ENCODE measurements at places on chromosomes 3 and 15. TPM values are rescaled to one million over a fixed set of nuclear protein-coding genes. Genes with fewer than 3 reads are reported as not detected.

TRPM1 gene
- not detected for total RNA-seq

DNA sequence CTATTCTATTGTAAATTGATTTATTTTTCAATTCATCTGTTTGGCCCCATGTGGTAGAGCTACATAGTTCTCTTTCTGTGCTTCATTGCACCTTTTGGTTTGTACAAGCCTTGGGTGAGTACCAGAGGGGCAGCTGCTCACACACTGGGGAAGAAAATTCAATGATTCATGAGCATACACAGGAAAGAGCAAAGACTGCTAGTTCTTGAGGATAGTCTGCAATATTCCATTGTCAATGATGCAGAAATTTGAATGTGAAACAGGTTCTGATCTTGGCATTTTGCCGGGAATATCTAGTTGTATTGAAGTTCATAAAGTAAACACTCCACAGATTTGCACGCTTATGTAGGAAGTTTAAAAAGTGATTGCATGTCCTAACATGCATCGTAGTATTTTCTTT lies 304.6 kb downstream of the NAALADL2 start:
- no peak for DNase-seq

GRCh38 chr3:177787279-177788041 lies 590.2 kb upstream of the TBL1XR1 start:
- DNase-seq = no peak

SKOR1 gene
- 0.75 TPM for total RNA-seq

- DNase-seq = no peak
These were observed 17.2 kb upstream of the CCR4 start for GRCh38 chr3:32934150-32934742.

DNA sequence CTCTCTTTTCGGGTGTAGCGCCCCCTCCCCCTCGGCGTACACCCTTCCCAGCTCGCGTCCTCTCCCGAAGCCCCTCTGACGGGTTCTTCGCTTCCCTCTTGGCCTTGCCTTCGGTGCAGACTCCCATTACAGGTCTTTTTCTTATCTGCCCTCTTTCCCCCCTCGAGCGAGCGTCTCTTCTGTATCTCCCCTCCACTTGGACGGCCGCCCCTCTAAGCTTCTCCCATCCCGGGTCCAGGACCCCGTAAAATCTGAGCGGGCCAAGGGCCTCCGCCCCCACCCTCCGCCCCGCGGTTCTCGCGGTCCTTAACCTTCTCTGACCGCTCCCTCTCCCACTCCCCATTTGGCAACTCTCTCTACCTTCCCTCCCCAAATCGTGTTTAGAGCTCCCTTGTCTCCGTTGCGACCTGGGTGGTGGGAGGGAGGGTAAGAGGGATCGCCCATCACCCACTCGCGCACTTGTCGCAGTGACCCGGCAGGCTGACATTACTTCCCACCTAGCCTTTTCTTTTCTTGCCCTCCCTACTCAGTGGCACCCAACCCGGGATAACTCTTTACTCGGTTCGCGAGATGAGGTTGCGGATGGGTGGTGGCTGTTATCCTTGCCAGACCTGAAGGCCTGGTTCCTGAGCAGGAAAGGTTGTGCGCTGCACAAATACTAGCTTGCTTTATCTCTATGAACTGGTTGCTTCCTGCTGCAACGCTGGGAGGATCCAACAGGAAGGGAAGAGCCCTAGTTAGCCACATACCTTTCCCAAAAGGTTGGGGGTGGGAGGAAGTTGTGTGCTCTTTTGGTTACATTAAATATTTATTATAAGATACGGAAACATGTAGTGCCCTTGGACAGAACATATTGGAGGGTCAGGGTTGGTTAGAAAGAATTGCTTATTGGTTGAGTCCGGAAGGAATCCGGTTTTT lies 922 bp downstream of the RAB11A start:
- DNase-seq = peak; percentile 14

GRCh38 chr3:60657972-60658371 lies 593.3 kb downstream of the FHIT start:
- DNase-seq = no peak

DNA sequence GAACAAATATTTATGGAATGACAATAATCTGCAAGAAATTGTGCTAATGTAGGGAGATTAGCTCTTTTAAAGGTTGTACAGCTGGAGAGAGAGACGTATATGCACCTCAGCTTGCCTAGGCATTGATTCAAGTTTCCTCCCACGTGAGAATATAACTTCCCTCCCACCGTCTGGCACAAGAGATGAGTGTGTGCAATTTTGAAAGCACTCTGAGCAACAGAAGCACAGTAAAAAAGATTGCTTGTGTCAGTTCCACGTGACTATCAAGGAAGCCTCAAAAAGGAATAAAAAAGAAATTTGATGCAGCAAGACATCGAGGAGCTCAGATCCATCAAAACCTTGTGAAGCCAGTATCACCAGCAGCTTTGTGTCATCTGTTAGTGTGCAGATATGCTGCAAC lies 435.3 kb downstream of the TUSC7 start:
- DNase-seq = no peak

DNA sequence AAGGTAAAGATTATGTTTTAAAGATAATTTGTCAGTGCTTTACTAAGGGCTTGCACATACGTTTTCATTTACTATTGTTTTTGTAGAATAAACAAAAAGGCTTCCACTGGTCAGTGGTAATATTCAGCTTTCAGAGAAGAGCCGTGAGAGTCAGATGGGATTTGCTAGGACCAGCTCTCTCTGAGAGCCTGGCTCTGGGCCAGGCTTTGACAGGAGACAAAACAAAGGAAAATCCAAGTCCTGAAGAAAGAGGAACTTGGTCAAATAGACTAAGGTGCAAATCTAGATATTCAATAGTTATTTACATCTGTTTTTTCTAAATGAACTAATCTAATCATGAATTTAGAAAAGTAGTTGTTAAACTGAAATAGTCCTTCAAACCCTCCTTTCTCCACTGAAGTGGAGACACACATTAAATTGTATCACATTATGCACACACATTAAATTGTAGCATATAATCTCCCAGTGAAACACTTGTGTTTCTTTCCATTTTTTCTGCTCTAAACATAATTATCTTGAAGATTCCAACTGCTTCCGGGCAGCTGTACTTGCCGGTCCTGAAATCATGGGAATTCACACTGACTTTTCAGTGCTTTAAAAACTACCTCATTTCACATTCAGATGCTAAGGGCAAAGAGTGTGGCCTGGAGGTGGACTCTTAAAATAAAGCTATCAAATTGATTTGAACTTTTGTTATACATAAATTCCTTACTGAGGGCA lies 55.1 kb upstream of the FILIP1L start:
- DNase-seq = no peak

- no peak for DNase-seq
These were observed 11.9 kb upstream of the ALDH1A2 start for GRCh38 chr15:58077427-58077826.

XCR1 gene
- not detected for total RNA-seq

GRCh38 chr15:77654975-77655374 lies 22.3 kb upstream of the LINGO1 start:
- DNase-seq = no peak

SETMAR gene
- 42.4 TPM for total RNA-seq

- DNase-seq = no peak
These were observed 2.1 kb downstream of the BLOC1S6 start for GRCh38 chr15:45589256-45589655.

CFAP100 gene
- 0.79 TPM for total RNA-seq

- DNase-seq = no peak
These were observed 44.3 kb upstream of the ACAD9 start for GRCh38 chr3:128835096-128835495.

- no peak for DNase-seq
These were observed 158.7 kb upstream of the SLCO3A1 start for GRCh38 chr15:91694831-91695210.

CCR3 gene
- total RNA-seq = not detected

- no peak for DNase-seq
These were observed 40.4 kb downstream of the LPP start for GRCh38 chr3:188194332-188194731.

GRCh38 chr15:77167406-77167805 lies 96.5 kb upstream of the TSPAN3 start:
- no peak for DNase-seq

GPR62 gene
- 0.12 TPM for total RNA-seq

DNA sequence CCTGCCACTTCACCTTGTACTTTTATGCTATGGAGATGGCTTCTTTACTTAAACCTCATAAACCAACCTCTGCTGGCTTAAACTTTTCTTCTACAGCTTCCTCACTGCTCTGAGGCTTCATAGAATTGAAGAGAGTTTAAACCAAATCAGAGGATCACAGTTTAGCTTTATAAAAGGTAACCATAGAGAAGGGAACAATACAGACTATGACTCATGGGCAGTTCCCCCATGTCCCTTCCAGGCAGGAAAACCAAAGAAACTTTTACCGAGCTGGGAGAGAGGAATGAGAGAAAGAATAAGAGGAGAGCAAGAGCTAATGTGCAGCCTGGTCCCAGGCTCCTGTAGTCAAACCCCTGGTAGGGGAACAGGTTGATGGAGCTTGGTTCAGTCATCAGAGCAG lies 53.9 kb upstream of the NEDD4 start:
- DNase-seq = no peak

SRGAP3 gene
- total RNA-seq = 21.4 TPM

DNA sequence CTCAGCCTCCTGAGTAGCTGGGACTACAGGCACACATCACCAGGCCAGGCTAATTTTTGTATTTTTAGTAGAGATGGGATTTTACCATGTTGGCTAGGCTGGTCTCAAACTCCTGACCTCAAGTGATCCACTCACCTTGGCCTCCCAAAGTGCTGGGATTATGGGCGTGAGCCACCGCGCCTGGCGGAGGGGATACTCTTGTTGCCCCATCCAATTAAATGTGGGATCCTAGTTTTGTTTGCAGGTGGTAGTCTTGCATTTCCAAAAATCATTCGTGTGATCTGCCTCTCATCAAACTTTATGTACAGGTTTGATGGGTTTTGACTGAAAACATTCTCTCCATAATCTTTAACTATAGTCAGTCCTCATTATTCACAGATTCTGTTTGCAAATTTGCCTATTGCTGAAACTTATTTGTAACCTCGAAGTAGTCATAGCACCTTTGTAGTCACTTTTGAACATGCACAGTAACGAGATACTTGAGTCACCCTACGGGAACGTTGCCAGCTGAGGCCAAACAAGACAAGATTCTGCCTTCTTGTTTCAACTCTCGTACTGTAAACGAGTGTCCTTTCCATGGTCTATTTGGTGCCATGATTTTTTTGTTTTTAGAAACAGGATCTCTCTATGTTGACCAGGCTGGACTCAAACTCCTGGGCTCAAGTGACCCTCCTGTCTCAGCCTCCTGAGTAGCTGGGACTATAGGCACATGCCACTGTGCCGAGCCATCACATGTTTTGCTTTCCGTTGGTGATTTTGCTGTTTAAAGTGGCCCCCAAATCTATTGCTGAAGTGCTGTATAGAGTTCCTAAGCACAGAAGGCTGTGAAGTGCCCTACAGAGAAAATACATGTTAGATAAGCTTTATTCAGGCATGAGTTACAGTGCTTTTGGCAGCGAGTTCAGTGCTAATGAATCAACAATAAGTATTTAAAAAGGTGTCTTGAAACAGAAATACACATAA lies 8.1 kb upstream of the MAPK6 start:
- DNase-seq = no peak

TMEM207 gene
- total RNA-seq = not detected

SLC24A5 gene
- not detected for total RNA-seq

MYL3 gene
- total RNA-seq = 0.33 TPM

DNA sequence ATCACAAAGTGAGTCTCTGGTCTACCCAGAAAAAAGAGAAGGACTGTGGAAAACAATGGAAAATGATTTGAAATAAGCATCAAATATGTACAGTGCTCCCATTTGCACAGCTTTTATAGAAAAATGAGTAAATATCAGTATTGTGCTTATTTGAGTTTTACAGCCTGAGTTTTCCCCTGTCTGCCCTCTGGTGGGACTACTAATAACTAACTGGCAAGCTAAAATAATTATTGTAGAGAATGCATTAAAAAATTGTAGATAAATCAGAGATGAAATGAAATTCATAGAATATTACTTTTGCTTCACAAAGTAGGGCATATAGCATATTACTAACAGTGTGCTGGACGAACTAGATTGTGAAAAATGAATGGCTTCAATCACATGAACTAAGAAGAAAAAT lies 287.1 kb downstream of the NAALADL2 start:
- no peak for DNase-seq

- DNase-seq = no peak
These were observed 225.9 kb downstream of the ITPR1 start for GRCh38 chr3:4719046-4719501.

GRCh38 chr3:189233225-189233858 lies 61.6 kb downstream of the TPRG1 start:
- peak; percentile 24 for DNase-seq

- DNase-seq = no peak
These were observed 4.2 kb downstream of the EIF4E3 start for GRCh38 chr3:71721002-71721401.

DNA sequence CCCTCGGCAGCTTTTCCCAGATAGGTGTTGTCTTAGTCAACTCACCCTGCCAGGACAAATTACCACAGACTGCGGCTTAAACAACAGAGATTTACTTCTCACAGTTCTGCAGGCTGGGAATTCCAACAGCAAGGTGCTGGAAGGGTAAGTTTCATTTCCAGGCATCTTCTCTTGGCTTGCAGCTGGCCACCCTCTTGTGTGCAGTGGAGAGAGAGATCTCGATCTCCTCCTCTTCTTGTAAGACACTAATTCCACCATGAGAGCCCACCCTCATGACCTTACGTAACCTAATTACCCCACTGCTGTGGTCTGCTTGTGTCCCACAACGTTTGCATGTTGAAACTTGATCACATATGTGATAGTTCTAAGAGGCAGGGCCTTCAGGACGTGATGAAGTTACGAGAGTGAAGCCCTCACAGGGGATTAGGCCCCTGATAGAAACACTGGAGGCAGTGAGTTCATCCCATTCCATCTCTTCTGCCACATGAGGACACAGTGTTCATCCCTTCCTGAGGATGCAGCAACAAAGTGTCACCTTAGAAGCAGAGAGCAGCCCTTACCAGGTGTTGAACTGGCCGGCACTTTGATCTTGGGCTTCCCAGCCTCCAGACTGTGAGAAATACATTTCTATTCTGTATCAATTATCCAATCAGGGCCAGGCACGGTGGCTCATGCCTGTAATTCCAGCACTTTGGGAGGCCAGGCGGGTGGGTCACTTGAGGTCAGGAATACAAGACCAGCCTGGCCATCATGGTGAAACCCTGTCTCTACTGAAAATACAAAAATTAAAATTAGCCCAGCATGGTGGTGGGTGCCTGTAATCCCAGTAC lies 247.7 kb downstream of the PLCL2 start:
- DNase-seq = no peak

GRCh38 chr3:98540346-98540745 lies 8.6 kb downstream of the GPR15 start:
- no peak for DNase-seq

DNA sequence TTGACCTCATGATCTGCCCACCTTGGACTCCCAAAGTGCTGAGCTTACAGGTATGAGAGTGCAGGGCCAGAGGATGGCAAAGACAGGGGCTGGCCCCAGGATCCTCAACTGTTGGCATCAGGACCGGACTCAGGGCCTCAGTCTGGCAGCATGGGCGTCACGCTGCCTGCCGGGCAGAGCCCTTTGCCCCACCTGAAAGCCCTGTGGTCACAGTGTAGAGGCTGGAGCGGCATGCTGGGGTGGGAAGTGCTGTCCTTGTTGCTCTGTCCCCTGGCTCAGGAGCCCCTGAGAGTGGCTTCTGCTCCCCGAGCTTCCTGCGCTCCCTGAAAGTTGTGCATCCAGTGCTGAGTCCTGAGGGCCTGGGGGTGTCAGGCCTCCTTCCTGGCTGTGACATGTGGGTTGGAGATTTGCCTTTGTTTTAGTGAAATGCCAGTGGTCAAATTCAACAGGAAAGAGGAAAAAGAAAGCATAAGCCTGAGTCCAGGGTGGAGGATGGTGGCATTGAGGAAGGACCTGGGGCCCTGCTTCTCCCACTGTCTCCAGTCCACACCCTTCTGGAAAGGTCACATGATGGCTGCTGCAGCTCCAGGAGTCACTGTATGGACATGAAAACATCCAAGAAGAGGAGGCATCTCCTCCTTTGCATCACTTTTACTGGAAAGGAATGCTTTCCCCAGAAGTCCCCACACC lies 147.2 kb downstream of the OR4M2 start:
- DNase-seq = no peak
